Fibroblast of upper back skin (primary cell): ENCODE measurements at places on chromosomes 11 and 22.

GRCh38 chr11:32148895-32149294 is 58.0 kb downstream of the RCN1 start:
- DNase-seq: peak; percentile 18

GRCh38 chr11:39374963-39375698 is 2084.3 kb downstream of the LRRC4C start:
- peak; percentile 6 for DNase-seq

GRCh38 chr22:30260682-30261081 is 6.0 kb downstream of the OSM start:
- no peak for DNase-seq

DNA sequence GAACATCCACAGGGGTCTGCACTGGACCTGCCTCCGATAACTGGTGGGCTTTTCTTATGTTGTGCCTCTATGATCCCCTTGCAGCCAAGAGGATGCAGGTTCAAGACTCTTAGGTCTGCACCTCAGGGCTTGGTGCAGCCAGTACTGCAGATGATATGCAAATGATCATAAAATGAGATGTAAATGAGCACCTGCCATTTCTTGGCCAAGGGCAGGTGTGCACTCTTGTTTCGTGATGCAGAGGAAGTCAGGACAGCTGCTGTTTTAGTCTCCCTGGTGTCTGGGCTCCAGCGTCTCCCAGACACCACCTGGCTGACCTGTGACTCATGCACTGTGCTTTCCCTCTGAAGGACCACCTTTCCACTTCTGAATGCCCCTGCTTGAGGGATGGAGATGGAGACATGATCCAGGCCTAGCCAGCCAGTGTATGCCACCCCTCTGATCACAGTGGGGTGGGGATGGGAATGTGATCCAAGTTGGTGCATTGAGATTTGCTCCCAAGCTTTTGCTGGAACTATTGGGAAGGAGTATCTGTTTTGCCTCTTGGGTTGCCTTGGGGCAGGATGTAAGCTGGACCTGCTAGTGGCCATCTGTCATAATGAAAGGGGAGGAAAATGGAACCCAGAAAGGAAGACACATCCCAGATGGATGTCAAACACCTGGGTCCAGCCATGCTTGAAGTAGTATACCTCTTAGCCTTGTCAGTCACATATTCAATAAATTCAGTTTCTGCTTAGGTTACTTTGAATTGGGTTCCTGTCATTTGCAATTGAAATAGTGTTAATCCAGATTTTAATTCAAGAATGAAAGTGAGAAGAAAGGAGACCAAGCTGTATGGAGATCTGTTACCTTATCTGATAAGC is 3.3 kb upstream of the KCNJ11 start:
- DNase-seq: no peak

- no peak for DNase-seq
Observed at GRCh38 chr11:2766166-2766565, 66.4 kb upstream of the KCNQ1OT1 start.

DNA sequence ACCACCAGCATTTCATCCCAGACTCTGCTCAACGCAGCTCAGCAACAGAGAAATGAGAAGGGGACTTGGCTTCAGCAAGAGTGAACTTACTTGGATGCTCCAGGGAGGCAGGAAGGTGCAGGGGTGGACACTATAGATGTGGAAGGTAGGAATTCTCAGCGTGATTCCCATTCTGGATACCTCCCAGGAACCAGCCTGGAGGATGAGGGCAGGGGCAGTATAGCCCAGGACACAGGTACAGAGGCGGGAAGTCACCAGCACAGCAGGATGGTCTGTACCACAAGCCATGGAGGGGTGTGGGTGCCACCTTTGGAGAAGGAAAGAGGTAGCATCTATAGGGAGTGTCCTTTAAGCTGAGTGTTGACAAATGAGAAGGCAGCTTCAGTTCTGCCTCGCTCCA is 1275.2 kb downstream of the TBC1D22A start:
- DNase-seq: no peak

- DNase-seq: no peak
Observed at GRCh38 chr11:212150-213100, 4.9 kb downstream of the RIC8A start.

DNA sequence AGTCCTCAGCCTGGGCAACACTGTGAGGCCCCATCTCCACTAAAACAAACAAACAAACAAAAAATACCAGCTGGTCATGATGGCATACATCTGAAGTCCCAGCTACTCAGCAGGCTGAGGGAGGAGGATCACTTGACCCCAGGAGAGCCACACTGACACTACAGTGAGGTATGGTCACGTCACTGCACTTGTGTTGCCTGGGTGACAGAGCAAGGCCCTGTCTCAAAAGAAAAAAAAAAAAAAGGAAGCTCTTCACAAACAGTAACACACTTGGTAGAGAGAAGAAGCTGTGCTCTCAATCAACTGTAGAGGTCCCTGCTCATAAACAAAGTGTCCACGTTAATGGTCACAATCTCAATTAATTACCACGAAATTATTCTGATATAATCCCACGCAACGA is 401.6 kb upstream of the CCDC90B start:
- no peak for DNase-seq

- no peak for DNase-seq
Observed at GRCh38 chr11:123063826-123064657, 2.1 kb upstream of the HSPA8 start.

- peak; percentile 70 for DNase-seq
Observed at GRCh38 chr22:26722159-26722558, 64.8 kb downstream of the MIAT start.

DNA sequence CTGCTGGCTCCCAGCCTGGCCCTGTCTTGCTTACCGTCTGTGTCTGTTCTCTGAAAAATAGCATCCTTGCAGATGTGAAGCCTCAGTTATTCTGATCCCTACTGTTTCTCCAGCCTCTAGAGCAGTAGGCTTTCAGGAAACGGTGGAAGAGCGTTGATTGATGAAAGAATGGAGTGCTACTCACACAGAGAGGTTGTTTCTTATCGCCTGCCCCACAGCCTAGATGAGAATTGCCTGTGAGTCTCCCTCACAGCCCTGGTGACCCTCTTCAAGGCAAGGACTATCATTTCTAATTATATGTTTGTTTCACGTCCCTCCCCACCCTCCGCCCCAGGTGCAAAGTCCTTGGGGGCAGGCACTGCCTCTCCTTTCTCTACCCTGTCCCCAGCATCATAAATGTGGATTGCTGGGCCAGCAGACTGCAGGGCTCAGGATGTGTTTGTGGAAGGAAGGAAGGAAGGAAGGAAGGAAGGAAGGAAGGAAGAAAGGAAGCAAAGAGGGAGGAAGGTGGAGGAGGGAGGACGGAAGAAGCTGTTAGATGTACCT is 575.3 kb upstream of the B3GAT1 start:
- DNase-seq: no peak

GRCh38 chr11:126304457-126305075 is 706 bp downstream of the DCPS start:
- DNase-seq: no peak

DNA sequence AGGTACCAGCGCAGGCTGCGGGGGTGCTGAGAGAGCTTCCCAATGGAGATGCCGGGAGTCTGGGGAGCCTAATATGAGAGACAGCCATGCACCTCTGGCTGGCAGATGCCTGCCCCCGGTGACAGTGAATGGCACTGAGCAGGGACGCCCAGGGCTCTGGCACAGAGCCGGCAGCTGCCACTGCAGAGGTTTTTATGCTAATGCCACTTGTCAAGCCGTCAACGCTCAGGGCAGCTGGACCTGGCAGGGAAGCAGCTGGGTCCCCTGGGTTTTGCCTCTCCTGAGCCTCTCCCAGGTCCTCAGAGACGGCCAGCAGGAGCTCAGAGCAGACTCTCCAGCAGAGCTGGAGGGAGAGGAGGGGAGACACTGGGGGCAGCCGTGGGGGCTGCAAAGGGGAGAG is 573.6 kb downstream of the BUD13 start:
- DNase-seq: no peak

DNA sequence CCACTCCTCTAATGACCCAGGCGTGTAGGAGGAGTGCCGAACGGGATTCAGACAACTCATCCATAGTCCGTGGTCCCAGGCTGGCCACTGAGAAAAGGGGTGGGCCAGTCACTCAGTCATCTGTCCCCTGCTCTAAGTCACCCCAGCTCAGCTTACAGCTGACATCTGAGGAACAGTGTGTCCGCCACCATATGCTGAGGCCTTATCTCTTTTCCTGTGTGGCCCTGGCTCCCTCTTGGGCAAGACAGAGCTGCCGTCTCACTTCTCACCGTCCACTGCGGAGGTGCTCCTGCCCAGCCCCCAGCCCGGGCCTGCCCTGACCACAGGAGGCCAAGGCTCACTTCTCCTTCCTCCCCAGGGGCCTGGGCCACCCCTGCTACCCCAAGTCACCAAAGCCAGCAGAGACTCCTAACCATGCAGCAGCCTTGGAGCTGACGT is 6.8 kb downstream of the CCDC86 start:
- no peak for DNase-seq

GRCh38 chr11:75779960-75780359 is 11.4 kb downstream of the DGAT2 start:
- no peak for DNase-seq

DNA sequence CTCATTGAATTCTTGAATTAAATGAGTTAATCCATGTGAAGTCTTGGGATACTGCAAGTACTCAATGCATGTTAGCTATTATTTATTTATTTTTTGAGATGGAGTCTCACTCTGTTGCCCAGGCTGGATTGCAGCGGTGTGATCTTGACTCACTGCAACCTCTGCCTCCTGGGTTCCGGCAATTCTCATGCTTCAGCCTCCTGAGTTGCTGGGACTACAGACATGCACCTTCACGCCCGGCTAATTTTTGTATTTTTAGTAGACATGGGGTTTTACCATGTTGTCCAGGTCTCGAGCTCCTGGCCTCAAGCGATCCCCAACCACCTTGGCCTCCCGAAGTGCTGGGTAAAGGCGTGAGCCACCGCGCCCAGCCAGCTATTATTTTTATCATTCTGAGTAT is 9.4 kb downstream of the MMP7 start:
- no peak for DNase-seq

DNA sequence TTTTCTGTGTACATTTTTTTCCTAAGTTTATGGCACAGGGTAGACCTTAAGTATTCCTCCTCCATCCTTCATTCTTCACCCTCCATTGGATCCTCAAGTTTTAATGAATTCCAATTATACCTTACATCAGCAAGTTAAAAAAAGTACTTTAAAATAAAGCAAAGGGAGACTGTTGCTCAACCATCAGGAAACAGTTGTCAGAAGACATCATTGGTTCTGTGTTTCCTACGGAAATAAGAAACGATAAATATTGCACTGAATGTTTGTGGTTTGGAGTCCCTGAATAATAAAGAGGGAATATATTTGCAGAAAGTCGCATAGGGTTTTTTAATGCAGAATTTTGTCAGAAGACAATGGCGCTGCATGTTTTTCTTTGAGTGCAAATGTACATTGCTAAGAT is 28.1 kb upstream of the LDHA start:
- no peak for DNase-seq

GRCh38 chr22:41523464-41524221 is 20.6 kb downstream of the POLR3H start:
- DNase-seq: peak; percentile 12

DNA sequence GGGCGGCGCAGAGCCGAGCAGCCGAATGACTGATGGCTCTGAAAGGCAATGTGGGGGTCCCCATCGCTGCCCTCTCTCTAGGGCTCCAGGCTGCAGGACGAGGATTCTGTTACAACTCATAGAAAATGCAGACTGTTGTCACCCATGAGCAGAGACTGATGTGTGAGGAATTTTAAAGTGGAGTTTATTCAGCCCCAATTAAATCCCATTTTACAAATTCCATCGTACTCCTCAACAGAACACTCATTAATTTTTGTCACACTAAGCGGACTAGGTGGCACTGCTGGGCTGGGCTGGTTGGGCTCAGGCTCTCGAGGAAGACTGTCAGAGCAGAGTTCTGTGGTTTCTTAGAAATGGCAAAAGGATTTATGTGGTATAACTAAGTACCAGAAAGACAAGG is 102.6 kb upstream of the SPON1 start:
- no peak for DNase-seq

- DNase-seq: no peak
Observed at GRCh38 chr11:6356503-6357055, 33.7 kb upstream of the SMPD1 start.
